ENCODE measurements at places on chromosomes 11 and 22.

DNA sequence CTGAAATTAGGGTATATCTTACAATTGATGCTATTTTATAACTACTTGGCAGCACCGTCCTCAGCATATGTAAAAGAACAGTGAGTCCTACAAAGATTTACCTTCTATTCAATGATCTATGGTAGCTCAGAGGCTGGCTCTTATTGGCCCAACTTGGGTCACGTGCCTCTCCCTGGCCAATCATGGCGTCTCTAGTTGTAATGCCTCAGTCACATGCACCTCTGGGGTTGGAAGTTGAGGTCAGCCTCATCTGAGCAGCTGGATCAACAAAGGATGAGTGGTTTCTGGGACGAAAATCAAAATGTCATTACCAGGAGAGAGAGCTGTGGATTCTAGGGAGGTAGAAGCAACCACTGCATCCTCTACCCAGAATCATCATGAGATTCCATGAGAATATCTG lies 22.9 kb upstream of the ASPHD2 start:
- H3K27me3 ChIP-seq = peaks cover 49% of the 10 kb centered on the region
- no peak overlapping the region for H3K27ac ChIP-seq
- H3K36me3 ChIP-seq = no peaks in the 10 kb centered on the region
- H3K4me3 ChIP-seq = no peak overlapping the region

DNA sequence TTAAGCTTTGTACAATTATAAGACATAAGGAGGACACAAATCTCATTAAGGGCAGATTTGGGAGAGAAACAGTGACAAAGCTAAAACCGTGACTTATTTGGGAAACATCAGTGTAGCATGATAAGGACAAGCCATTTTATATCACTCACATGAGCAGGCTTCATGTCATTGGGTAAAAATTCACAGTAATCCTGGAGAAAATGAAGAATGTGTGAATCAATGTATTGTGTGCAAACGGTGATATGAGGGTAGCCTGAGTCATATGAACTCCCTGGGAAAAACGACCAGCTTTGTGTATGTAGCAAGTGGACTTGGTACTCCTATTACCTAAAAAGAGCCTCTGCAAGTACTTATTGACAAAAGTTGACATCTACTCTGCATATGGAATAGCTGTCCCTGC lies 6.0 kb upstream of the TRIM34 start:
- H3K27ac ChIP-seq = no peak overlapping the region
- no peaks in the 10 kb centered on the region for H3K27me3 ChIP-seq
- peaks cover 7% of the 10 kb centered on the region for H3K4me1 ChIP-seq
- no peak overlapping the region for H3K4me3 ChIP-seq
- no peaks in the 10 kb centered on the region for H3K36me3 ChIP-seq
- DNase-seq = no peak

GRCh38 chr22:43566561-43567332 lies 154.9 kb downstream of the MPPED1 start:
- H3K27me3 ChIP-seq = no peaks in the 10 kb centered on the region
- no peaks in the 10 kb centered on the region for H3K36me3 ChIP-seq
- H3K27ac ChIP-seq = no peak overlapping the region
- H3K4me3 ChIP-seq = no peak overlapping the region
- no peaks in the 10 kb centered on the region for H3K4me1 ChIP-seq

DNA sequence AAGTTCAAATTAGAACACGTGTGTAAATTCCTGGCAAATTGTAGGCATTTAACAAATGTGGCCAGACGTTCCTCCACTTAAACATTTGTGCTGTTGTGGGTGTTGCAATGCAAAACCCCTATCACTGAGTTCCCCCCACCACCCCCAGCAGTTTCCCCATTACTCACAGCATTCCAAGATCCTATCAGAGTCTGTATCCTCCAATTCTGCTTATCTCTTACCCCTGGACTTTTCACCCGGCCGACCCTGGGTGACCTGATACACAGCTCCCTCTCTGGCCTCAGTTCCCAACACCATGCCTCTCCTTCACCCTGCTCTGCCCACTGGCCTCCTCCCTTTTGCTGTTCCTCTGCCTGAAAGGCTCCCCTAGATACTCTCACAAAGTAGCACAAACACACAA lies 31.4 kb upstream of the AQP11 start:
- no peak overlapping the region for H3K4me3 ChIP-seq
- no peak for DNase-seq
- H3K4me1 ChIP-seq = no peaks in the 10 kb centered on the region
- H3K36me3 ChIP-seq = no peaks in the 10 kb centered on the region

GRCh38 chr22:34885852-34886251 lies 180.1 kb upstream of the ISX start:
- no peaks in the 10 kb centered on the region for H3K36me3 ChIP-seq
- DNase-seq = no peak
- no peaks in the 10 kb centered on the region for H3K4me1 ChIP-seq
- no peaks in the 10 kb centered on the region for H3K27me3 ChIP-seq

GRCh38 chr11:63837027-63837688 lies 1.8 kb upstream of the MARK2 start:
- peak; percentile 57 for DNase-seq
- peaks cover 32% of the 10 kb centered on the region for H3K4me1 ChIP-seq
- no peak overlapping the region for H3K4me3 ChIP-seq

DNA sequence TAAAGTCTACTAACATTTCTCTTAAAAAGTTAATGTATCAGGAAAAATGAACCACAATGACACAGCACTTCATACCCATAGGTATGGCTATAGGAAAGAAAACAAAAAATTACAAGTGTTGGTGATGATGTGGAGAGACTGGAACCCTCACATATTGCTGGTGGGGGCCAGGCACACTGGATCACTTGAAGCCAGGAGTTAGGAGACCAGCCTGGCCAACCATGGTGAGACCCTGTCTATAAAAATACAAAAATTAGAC lies 26.7 kb downstream of the TCF20 start:
- H3K27ac ChIP-seq = no peak overlapping the region
- H3K27me3 ChIP-seq = no peaks in the 10 kb centered on the region
- H3K36me3 ChIP-seq = no peaks in the 10 kb centered on the region
- no peak overlapping the region for H3K4me3 ChIP-seq

DNA sequence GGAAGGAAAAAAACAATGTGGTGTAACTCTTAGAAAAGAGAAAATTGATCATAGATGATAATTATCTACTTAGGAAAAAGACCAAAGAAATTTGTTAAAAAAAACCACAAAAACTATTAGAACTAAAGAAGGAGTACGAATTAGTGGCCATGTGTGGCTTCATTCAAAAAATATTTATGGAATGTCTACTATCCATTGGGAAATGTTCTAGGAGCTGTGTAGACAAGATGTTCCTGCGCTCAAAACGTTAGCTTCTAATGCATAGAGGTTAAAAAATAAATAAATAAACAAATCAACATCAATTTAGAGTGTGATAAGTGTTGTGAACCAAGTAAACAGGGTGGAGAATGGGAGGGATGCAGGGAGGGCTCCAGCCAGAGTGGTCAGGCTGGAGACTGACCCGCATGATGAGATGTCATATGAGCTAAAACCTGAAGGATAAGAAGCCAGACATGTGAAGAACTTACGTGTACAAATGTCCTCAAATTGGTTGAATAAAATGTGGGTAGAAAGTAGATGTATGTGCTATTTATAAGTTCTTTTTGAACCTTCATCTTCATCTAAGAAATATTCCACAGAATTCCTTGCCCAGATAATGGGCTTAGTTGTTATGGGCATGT lies 4.3 kb upstream of the EXPH5 start:
- H3K27ac ChIP-seq = no peak overlapping the region
- peaks cover 28% of the 10 kb centered on the region for H3K27me3 ChIP-seq
- H3K4me3 ChIP-seq = no peak overlapping the region
- H3K36me3 ChIP-seq = no peaks in the 10 kb centered on the region
- peaks cover 5% of the 10 kb centered on the region for H3K4me1 ChIP-seq

DNA sequence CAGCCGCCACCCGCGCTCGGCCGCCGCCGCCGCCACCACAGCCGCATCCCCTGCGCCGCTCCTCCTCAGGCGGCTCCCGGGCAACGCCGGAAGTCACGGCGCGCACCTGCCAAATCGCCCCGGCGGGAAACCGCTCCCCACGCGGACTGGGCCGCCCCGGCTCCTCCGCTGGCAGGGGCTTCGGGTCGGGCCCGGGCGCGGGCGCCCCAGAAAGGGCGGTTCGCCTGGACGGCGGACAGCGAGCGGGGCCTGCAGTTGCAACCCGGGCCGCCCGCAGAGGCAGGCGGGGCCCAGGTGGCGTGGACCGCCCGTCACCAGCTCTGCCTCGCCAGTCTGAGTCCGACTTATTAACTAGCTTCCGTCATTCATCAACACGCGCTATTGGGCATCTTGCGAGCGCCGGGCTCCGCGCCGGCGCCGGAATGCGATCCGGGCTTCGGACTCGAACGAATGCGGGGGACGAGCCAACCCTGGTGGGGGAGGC lies at the start of gene HIRA:
HIRA (minus strand) TSS at position 85 of the 484 bp plus-strand sequence. CDS start 257 bp downstream, outside the sequence.
- peaks cover 27% of the 10 kb centered on the region for H3K36me3 ChIP-seq
- peak within 1 kb of the TSS; percentile 94 for H3K4me3 ChIP-seq
- DNase-seq = peak; percentile 87
- H3K27ac ChIP-seq = peak within 1 kb of the TSS; percentile 99
- H3K27me3 ChIP-seq = no peaks in the 10 kb centered on the region
- peaks cover 33% of the 10 kb centered on the region for H3K4me1 ChIP-seq

DNA sequence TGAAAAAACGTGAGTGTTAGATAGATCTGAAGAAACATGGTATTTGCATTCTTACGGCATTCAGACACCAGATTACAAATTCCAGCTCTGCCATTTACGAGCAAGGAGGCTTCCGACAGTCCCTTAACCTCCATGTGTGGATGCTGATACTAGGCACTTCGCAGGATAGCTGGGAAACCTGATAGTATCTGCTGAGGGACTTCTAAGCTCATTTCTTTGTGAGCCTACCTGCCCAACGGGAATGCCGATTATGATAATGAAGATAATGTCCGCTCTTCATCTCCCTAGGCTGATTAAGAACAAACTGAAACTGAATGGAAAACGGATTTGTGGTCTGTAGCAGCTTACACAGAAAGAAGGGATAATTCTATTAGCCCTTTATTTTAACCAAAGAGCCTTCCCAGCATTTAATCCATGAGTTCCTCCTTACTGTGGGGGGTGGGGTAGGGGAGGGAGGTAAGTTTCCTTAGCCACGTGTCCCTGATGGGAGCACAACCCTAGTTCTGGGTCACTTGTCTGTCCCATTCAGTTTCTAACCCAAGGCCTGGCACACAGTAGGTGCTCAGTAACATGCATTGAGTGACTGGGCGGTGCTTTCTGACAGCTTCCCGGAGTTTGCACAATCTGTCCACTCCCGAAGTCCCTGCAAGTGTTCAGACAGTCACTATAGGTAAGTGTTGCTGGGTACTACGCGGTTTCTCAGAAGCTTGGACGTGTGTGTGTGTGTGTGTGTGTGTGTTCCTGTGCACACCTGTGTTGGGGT lies 39.2 kb downstream of the CD6 start:
- H3K27ac ChIP-seq = no peak overlapping the region
- peaks cover 26% of the 10 kb centered on the region for H3K27me3 ChIP-seq
- H3K36me3 ChIP-seq = no peaks in the 10 kb centered on the region
- H3K4me3 ChIP-seq = no peak overlapping the region
- H3K4me1 ChIP-seq = peaks cover 11% of the 10 kb centered on the region

DNA sequence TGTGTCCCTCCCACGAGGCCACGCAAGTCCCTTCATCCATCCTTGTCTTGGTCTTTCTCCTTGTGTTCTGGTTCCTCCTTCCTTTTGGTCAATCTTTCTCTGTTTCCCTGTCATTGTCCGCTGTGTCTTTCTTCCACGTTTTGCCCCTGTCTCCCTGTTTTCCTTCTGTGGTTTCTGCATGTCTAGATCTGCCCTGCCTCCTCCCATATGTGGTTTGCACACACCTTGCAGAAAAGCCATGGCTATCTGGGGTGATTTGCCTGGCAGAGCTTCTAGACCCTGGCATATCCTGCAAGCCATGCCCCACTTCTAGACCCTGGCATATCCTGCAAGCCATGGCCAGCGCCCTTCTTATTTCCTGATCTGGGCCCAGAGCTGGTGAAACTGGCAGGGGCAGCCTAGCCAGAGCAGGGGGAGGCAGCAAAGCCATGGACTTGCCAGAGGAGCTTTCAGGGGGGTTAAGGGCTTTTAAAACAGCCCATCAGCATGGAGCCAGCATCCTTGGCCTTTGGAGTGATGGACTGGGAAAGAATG lies 131.6 kb upstream of the NECTIN1 start:
- no peak overlapping the region for H3K27ac ChIP-seq
- no peaks in the 10 kb centered on the region for H3K36me3 ChIP-seq
- H3K4me3 ChIP-seq = no peak overlapping the region
- H3K27me3 ChIP-seq = peaks cover 9% of the 10 kb centered on the region
- no peaks in the 10 kb centered on the region for H3K4me1 ChIP-seq
- no peak for DNase-seq
